ENCODE measurements at places on chromosomes 13 and 19.

- DNase-seq = no peak
Observed at GRCh38 chr13:33204130-33204927, 81.2 kb downstream of the STARD13 start.

DNA sequence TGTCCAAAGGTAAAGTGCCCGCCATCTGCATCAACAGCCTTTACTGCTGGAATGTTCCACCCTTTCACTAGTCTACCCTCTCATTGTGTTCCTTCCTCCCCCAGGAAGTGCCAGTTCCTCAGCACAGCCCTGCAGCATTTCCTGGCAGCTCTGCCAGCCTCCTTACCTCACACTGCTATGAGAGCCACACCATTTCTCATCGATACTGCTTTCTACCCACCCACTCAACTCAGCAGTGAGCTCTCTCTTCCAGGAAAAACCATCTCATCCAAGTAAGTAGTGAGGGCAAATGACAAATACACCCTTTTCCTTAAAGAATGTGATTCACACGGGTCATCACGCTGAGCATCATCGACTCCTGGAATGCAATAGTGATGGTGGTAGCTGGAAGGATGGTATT is 19.8 kb downstream of the UQCRFS1 start:
- DNase-seq = no peak

DNA sequence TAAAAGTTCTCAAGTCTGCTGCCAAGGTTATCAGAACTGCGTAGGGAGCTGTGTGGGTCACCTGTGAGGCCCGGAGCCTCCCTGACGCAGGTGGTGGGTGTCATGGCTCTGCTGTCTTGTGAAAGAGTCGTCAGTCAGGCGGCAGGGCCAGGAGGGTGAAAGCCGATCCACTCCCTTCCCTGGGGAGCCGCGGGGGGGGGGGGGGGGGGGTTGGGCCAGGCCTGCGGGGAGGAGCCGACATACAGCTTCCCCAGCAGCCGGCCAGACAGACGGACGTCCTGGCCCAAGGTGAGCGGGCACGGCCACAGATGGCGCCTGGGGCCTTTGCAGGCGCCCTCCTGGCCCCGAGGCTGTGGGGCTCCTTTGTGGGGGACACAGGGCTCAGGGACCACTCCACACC is 12.4 kb downstream of the SBNO2 start:
- DNase-seq = no peak

- DNase-seq = no peak
Observed at GRCh38 chr19:18029617-18030338, 21.8 kb downstream of the ARRDC2 start.

DNA sequence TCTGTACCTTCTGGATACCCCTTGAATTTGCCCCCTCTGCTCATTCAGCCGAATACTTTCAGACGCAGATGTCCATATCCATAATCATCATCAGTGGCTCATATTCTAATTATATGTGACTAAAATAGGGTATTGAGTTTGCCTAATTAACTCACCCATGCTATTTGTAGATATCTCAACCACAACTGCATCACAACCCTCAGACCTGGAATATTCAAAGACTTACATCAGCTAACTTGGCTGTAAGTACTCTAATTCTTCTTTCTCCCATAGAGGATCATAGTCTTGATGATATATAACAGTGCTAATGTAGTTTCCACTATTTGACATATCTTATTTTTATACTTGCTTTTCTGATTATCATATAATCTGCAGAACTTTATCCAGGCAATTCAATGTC is 35.8 kb downstream of the RXFP2 start:
- DNase-seq = no peak

GRCh38 chr13:104447348-104447747 is 1381.1 kb upstream of the SLC10A2 start:
- DNase-seq = no peak

- DNase-seq = no peak
Observed at GRCh38 chr13:107006661-107007060, 438.7 kb upstream of the ARGLU1 start.

DNA sequence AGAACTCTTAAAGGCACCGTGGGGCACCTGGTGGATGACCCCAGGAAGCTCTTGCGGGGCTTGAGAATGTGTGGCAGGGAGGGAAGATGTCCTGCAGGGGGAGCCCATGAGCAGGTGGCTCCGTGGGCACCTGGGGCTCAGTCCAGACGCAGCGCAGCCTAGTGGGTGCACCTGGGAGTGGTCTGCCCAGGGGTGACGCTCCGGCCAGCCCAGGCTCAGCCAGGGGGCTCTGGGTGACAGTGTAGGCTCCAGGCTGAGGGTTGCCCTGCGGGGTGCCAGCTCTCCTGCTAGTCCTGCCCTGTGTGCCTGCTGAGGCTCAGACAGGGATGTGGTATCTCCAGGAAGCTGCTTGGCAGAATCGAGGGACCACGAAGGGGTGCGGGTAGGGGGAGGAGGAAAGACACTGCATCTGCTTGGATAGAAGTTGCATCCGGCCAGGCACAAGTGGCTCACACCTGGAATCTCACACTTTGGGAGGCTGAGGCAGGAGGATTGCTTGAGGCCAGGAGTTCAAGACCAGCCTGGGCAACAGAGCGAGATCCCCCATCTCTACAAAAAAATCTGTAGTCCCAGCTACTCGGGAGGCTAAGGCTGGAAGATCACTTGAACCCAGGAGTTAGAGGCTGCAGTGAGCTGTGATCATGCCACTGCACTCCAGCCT is 15.0 kb upstream of the PGLS start:
- DNase-seq = peak; percentile 81

GRCh38 chr13:80382576-80382975 is 41.6 kb upstream of the SPRY2 start:
- no peak for DNase-seq

- DNase-seq = no peak
Observed at GRCh38 chr19:55289117-55289796, 5.5 kb downstream of the BRSK1 start.

- no peak for DNase-seq
Observed at GRCh38 chr13:45974500-45974899, 78.0 kb downstream of the ZC3H13 start.

DNA sequence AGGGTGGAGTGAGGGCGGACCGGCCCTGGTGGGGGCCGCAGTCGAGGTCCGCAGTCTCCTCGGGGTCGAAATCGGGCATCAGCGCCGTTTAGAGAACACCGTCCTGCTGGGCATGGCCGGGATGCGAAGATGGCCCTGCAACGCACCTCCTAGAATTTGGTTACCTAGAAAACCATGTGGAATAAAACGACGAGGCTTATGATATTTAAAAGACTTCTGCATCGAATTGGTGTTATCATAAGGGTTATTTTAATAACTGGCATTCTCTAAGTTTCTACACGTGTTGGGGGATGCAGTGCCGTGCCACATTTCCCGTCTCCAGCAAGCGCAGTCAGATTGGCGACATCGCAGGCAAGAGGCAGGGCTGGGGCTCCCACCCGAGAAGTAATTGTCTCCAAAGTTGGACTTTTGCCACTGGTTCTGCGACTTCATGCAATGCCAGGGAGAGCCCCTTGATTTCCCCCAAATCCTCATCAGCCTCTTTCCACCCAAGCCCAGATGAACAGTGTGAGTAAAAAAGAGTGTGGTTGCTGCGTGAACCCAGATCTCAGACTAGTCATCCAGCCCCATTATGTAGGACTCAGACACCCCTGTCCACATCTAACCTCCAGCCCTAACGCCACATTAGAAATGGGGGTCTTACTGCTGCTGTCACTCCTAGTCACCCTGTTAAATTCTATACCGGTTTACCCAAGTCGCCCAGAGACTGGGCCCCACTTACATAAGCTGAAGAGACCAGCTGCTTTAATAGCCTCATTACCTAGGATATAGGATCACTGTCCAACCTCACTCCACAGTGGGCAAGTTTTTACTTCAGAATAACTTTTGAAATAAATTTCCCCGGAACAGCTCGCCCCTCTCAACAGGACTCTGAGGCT is 571 bp upstream of the DHRS12 start:
- no peak for DNase-seq

- no peak for DNase-seq
Observed at GRCh38 chr19:11227195-11227886, 12.1 kb upstream of the ANGPTL8 start.

DNA sequence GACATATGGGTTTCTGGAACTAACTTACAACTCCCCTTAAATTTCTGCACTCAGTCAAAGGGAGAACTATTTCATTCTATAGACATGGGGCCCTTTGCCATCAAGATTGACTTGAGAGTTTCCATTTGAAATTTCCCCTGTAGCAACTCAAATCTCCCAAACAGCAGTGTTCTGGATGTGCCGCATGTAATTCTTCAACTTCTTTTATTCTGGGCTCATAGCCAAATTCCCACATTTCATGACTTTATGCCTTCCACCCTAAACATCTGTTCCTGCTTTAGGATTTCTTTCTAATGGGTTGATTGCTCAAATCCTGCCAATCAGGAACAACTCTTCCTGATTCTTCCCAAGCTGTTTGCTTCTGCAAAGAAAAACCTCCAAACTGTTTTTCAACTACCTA is 336.0 kb downstream of the TBC1D4 start:
- no peak for DNase-seq

- DNase-seq = no peak
Observed at GRCh38 chr13:113967206-113967720, 6.6 kb downstream of the C13orf46 start.

- no peak for DNase-seq
Observed at GRCh38 chr13:70527599-70527998, 419.3 kb upstream of the KLHL1 start.

- no peak for DNase-seq
Observed at GRCh38 chr19:55284405-55285058, 735 bp downstream of the BRSK1 start.

GRCh38 chr13:43546816-43547215 is 240.0 kb downstream of the ENOX1 start:
- no peak for DNase-seq

DNA sequence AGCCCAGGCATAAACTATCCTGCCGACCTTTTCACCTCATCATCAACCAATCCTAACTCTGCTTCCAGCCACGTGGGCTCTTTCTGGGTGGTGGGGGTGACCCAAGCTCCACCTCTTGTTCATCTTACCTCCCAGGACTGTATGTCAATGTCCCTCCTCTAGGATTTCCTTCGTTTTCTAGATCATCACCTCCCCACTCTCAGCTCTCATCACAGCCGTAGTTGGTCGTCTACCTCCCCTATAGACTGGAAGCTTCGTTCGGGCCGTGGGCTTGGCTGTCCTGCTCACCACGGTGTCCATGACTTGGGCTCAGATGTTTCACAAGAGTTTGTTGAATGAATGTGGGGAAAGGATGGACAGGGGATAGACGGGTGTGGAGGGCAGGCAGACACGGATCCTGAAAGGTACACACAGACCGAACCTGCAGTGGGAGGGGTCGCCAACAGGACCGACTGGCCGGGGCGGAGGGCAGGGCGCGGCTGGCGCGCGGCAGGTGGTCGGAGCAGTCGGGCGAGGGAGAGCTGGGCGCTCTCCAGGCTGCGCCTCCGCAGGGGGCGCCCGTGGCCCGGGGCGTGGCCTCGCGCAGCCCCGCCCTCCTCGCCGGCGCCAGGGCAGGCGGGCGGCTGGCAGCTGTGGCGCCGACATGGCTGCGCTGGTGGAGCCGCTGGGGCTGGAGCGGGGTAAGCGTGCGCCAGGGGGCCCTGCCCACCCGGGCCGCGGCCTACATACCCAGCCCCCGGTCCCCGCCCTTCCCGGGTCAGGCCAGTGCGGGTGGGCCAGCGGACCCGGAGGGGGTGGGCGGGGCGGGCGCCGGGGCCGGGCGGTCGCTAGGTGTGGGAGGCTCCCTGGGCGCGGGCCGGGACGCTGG is at the start of gene LIN7B:
LIN7B (plus strand) TSS at position 609 of the 868 bp plus-strand sequence; CDS start at position 644, 35 bp downstream.
- peak; percentile 50 for DNase-seq

GRCh38 chr13:32882691-32883090 is 133.5 kb upstream of the KL start:
- no peak for DNase-seq

- no peak for DNase-seq
Observed at GRCh38 chr19:812747-813218, 9.0 kb downstream of the PLPPR3 start.

GRCh38 chr13:78787190-78787589 is 128.2 kb upstream of the OBI1 start:
- DNase-seq = no peak

GRCh38 chr13:24452044-24452443 is 60.5 kb downstream of the PARP4 start:
- DNase-seq = no peak

DNA sequence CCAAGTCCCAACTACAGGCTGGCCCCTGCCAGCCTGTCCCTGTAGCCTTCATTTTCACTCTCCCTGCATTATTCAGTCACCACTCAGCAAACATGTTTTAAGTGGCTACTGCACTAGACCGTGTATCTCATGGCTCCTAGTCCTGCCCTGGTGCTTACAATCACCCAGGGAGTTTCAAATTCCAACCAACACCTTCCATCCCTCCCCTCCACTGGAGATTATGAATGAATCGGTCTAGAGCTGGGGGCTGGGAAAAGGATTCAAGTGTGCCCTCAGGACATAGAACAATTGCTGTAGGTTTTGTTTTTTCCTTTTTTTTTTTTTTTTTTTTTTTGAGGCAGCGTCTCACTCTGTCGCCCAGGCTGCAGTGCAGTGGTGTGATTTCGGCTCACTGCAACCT is 15.0 kb upstream of the TNFAIP8L1 start:
- DNase-seq = no peak

DNA sequence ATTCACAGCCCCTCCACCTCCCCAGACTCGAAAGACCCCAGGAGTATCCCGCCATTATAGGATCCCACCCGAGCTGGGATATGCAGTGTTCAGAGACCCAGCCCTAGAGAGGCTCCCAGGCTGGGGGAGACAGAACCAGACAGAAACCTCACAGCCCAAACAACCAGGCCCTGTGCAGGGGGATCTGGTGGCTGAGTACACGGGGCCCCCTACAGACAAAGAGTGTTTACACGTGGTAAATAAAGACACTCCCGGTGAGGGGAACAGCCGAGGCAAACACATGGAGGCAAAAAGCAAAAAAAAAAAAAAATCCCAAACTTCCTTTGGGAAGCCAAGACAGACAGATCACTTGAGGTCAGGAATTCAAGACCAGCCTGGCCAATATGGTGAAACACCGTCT is 25.1 kb downstream of the TINCR start:
- no peak for DNase-seq

Measured in Jurkat, Clone E6-1 (cell line).